Activated naive CD4-positive, alpha-beta T cell (primary cell): ENCODE measurements at places on chromosomes 1 and 21.

DNA sequence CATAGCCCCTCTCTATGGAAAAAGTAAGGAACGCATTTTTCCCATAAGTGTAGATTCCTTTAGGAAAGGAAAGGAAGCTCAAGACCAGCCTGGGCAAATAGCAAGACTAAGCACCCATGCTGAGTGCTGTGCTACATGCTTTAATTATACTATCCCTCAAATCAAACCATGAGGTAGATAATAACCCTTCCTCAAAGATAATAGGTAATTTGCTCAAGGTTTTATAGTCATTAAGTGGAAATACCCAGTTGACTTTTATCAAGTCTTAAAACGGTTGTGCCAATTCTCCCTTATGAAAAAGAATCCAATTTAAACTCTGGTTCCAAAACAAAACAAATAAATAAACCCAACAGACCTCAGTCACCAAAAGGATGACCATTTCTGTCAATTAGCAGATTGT, 3.4 kb downstream of the KIAA0319L start:
- DNase-seq, result no peak

DNA sequence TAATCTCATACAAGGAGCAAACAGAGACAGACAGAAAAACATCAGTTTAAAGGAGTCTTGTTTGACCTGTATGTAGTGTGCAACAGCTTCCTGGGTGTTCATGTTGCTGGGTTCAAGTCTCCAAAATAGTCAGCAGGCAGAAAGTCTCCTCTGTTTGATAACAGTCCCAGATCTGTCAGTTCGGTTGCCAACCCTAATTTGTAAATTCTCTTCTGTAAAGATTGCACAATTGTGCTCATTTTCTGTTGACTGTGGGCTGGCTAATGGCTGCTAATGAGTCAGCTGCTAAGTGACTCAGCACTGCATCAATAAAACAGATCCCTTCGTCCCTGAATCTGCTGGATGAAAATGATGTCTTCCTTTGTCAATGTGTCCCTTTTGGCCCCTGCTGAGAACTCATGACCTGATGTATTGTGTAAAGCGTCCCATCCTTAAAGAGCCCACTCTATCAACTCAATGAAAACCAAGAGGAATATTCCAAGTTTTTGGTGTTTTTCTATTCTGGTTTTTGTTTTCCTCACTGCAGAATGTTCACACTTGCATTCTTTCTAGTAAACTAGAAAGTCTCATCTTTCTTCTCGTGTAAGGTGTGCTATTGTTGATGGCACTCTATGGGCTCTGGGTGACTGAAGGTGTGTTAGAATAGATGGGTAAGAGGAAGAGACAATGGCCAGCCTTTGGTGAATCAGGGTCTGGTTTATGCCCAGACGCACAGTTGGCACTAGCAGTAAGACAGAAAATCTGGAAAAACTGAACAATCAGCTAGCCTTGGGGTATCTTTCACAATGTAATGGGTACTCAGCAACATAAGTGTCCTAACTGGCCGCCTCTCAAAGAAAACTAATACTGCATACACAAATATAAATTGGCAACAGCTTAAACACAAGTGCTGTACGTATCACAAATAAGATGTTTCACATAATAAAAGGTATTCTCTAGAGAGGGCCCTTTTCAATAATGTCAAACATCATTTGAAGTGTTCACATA, 75.1 kb upstream of the SIPA1L2 start:
- no peak for DNase-seq

DNA sequence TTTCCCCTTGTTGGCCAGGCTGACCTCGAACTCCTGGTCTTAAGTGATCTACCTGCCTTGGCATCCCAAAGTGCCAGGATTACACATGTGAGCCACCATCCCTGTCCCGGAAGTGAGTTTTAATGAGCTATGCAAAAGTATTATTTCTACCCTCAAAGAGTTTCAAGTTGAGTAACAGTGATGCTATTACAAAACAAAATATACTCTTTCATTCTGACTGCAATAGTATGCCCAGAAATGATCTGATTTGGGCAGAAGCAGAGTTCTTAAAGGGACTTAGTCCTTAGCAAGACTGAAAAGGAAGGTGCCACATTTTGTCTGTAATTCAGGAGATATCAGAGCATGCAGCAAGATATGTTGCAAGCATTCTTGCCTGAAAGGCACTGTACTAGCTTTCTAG, 375.4 kb downstream of the NUF2 start:
- no peak for DNase-seq

- DNase-seq, result no peak
Observed at GRCh38 chr1:205880923-205881322, 31.0 kb upstream of the PM20D1 start.

DNA sequence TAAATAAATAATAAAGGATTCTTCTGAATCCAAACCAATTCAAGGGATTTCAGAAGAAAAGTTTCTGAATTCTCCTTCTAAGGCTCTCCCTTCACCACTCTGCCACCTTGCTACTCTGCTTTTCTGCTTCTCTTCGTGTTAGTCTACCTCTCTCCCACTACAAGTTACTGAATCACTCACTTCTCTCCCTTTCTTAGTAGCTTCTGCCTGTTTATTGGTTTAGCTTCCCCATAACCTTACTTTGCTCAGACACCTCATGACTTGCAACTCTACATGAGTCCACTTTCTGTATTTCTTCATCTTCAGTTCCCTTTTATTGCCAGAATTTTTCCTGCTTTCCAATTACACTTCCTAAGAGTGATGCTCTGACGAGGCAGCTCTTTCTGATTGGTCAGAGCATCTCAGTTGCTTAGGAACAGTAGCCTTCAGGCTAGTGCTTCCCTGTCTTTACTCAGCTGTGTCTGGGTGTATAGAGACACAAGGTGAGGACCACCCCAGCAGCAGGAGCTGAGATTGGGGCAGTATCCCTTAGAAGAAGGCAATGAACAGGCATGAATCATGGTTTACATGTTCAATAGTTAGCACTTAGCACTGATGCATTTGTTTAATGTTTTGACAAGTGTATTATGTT, 144.6 kb downstream of the SLC30A10 start:
- no peak for DNase-seq

- no peak for DNase-seq
Observed at GRCh38 chr1:160534823-160535605, 12.0 kb upstream of the SLAMF6 start.

DNA sequence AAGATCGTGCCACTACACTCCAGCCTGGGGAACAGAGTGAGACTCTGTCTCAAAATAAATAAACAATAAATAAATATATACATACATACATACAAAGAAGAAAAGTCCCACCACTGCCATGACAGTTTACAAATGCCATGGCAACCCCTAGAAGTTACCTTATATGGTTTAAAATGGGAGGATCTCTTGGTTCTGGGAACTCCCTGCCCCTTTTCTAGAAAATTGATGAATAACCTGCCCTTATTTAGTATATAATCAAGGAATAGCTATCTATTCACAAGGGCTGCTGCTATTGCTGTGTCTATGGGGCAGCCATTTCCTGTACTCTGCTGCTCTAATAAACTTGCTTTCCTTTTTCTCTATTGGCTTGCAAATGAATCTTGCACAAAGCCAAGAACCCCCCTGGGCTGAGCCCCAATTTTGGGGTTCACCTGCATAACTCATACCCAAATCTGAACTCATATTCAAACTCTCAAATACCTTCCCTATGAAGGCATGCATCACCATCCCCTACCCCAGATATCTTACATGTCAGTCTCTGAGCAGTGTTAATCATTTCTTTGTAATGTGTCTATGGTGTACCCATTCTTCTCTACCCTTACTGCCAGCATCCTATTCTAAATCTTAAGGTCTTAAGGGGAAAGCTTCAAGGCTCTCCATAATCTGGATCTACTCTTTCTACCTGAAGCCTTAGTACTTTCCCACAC, 9.0 kb downstream of the GON4L start:
- DNase-seq, result no peak

DNA sequence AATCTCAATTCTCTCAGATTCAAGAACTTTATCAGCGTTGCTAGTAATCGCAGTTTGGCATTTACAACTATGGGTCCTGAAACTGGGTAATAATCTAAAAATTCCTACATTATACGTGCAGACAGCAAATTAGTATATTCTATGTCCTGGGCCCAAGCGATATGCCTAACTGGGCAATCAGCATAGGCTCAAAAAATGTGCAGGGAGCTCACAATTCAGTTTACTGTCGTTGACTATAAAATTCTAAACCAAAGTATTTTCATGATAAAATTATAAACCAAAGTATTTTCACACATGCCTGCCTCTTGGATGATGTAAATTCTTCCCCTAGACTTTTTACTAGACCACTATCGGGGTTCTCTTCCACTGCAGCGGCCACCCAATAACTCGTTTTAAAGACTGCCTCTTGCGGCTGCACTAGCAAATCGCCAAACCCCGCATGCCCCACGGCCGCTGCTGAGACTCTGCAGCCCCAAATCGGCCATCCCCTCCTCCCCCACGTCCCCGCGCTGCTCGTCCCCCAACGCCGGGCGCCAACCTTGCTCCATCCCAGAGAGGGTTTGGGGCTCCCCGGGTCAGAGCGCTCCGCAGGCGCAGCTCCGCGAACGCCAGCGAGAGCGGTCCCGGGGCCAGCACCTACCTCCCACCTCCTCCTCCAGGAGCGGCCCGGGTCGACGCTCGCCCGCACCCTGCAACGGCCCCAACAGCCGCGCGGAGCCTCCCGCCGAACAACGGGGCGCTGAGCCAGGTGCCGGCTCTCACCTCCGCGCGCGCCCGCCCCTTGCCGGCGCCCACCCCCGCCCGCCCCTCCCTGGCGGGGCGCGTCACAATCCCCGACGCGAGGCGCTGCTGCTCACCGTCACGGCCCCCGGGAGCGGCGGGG, 506 bp downstream of the SSX2IP start:
- DNase-seq, result peak; percentile 39

- DNase-seq, result no peak
Observed at GRCh38 chr21:41066086-41066938, 101.6 kb upstream of the BACE2 start.

- no peak for DNase-seq
Observed at GRCh38 chr21:41894922-41895557, 15.9 kb upstream of the PRDM15 start.

- no peak for DNase-seq
Observed at GRCh38 chr1:2535455-2535854, 5.4 kb upstream of the HES5 start.

GRCh38 chr21:37528150-37528937, 161.8 kb downstream of the DYRK1A start:
- DNase-seq, result no peak

- peak; percentile 3 for DNase-seq
Observed at GRCh38 chr21:39867198-39867650, at the start of gene PCP4. PCP4 (plus strand) TSS chr21:39867438; CDS start chr21:39867502, 64 bp downstream.

DNA sequence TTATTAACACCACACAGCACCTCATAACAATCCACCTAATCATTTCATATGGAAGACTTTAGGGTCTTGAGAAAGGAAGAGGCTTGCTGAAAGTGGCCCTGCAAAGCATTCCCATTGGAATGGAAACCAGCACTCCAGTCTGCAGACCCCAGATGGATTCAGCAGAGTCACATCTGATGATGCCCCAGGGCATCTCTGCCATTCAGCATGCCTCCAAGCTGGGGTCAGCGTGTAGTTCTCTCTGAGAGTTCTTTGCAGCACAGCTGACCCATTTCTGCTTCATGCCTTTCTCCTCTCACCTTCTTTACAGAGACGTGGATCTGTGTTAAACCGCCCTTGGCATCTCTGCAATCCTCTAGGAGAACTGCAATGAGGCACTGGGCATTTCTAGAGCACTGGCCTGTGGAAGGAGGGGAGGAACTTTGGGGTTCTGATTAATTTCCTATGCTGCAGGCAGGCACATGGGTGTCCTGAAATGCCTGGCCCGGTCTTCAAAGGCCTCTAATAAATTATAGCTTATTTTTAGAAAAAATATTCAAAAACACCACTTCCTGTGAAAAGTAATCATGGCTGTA, 2.6 kb upstream of the LUZP1 start:
- DNase-seq, result no peak

GRCh38 chr21:26800970-26801431, 44.2 kb downstream of the ADAMTS1 start:
- no peak for DNase-seq

- DNase-seq, result no peak
Observed at GRCh38 chr1:46401964-46402626, 8.0 kb downstream of the FAAH start.

GRCh38 chr1:228339766-228340685, 66.6 kb downstream of the TRIM11 start:
- DNase-seq, result no peak

- DNase-seq, result no peak
Observed at GRCh38 chr1:177975588-177976495, 6.0 kb upstream of the SEC16B start.

- DNase-seq, result no peak
Observed at GRCh38 chr1:87437663-87438295, 109.1 kb downstream of the LMO4 start.

- DNase-seq, result no peak
Observed at GRCh38 chr1:64537942-64538341, 68.0 kb downstream of the CACHD1 start.

DNA sequence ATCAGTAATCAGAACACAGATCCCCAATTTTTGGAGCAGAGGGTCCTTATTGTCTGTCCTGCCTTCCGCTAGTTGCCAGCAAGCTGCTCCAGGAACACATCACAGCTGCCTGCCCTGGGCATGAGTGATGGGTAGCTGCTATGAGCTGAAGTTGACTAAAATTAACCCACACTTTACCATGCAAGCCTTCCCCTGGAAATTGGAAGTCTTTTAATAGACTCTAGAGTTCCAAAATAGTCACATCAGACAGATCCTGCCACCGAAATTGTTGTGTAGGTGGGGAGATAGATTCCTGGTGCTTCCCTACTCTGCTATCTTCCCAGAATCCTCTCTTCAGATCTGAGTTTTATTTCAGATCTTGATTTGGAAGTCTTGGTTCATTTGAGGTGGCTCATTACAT, 63.1 kb upstream of the GCLM start:
- no peak for DNase-seq

DNA sequence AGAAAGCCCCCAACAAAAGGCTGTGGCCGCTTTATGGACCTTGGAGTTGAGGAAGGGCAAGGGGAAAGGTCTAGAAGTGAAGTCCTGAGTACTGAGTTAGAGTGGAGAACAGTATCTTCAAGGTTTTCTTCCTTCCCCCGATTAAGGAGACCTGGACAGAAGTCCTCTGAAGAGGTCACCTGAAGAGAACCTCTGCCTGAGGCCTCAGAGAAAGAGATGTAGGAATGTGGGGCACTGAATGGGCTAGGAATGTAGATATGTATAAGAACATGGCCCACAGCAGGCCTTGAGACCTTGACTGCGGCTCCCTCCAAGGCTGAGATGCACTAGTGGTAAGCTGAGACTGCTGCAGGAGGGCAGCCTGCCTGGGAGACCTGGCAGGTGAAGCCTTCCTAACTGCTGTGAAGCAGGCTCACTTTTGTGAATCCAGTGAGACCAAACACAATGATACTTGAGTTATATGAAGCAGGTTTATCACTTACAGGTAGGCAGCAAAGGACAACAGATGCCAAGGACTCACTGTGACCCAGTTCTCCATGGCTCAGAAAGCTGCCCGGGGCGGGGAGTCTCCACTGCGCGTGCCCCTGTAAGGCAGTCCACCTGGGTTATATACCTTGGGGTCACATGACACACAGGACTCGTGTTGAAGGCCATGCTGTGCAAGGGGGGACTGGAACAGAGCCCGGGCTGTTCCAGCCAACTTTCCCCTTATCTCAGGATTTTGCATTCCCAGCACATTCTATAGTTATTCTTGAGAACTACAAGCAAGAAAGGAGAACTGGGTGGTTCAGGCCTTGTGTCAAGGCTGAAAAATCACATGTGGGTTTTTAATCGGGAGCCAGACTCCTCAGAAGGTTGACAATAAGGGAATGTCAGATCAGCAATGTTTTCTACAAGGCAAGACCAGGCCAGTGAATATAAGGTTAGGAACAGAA, 78.8 kb upstream of the PPM1J start:
- no peak for DNase-seq
